ENCODE measurements at places on chromosomes 12 and 14.
A peak's percentile ranks its signal among the peaks of the same experiment; 100 is the strongest.

DNA sequence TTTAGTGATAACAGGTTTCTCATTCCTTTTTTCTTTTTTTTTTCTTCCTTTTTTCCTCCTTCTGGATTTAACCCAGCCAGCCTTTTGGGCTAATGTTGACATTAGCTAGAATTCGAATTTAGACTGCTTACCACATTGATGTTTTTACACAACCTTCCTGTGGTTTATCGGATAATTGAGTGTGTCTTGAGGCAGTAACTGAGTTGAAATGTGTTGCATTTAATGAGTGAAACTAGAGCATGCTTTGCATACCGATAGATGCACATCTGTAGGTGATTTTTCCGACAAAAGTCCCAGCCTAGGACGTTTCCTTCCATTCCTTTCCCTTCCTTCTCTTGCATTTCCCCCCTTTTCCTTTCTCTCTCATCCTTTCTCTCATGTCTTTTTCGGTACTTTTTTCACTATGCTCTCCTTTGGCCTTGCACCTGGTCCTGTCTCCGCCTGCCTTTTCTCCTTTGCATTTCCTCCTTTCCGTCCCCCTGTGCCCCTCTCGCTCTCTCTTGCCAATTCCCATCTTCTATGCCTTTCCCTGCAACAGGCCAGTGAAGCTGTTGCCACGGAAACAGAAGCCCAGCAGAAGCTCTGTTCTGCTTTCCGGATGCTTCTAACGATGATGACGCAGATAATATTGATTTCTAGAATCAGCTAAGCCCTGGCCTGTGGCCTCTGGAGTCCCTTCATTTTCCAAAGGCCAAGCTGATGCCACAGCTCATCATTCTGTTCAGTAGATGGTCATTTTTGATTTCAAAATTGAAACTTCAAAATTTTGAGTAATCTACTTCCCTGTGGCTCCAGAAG lies 76.1 kb downstream of the SLC25A47 start:
- DNase-seq, result no peak

GRCh38 chr12:49198431-49199155 lies 9.7 kb upstream of the TUBA1A start:
- peak; percentile 93 for DNase-seq

GRCh38 chr14:73877790-73878189 lies 8.9 kb upstream of the ZNF410 start:
- no peak for DNase-seq

DNA sequence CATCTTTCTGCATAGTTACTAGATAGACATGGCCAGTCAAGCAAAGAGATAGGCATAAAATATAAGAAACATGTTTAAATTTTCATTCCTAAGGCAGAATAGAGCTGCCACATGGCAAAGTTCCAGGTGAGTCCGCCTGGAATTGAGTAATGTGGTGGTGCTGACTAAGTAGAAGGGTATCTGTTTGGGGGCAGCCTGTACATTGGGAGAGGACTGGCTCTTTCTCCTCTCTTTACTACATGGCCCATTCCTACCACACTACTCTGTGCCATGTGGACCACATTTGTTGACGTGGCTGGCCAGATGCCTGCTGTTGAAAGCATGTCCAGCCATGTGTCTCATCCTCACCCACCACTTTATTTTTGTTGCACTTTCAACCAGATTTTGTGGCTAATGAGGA lies 354.0 kb downstream of the ETNK1 start:
- peak; percentile 98 for DNase-seq

GRCh38 chr14:29205658-29206057 lies 439.1 kb downstream of the FOXG1 start:
- no peak for DNase-seq

- no peak for DNase-seq
These were observed 158.5 kb upstream of the FOXN3 start for GRCh38 chr14:89575386-89576061.

GRCh38 chr12:12646483-12647072 lies 34.9 kb downstream of the CREBL2 start:
- no peak for DNase-seq

DNA sequence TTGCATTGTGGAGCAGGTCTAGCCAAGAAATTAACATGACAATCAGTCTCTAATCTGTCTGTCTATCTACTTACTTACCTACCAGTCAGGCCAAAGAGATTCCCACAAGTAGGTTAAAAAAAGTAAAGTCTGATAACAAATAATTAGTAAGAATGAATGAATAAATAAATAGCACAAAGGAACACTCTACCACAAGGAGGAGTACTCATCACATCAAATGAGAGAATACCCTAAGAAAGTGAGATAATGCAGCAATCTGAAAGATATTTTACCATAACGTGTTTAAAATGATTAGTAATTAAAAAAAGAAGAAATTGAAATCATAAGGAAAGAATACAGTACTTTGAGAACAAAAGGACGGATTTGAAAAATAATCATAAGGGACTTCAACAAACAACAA lies 187.2 kb downstream of the SYNE2 start:
- DNase-seq, result peak; percentile 40

- DNase-seq, result peak; percentile 30
These were observed 209.6 kb upstream of the KRR1 start for GRCh38 chr12:75720812-75721641.

GRCh38 chr12:65922077-65922476 lies 97.8 kb downstream of the HMGA2 start:
- no peak for DNase-seq

GRCh38 chr14:59038746-59039145 lies 149.7 kb upstream of the DAAM1 start:
- DNase-seq, result no peak

All from fibroblast of mammary gland (primary cell).